ENCODE measurements at places on chromosomes 13 and 19.

DNA sequence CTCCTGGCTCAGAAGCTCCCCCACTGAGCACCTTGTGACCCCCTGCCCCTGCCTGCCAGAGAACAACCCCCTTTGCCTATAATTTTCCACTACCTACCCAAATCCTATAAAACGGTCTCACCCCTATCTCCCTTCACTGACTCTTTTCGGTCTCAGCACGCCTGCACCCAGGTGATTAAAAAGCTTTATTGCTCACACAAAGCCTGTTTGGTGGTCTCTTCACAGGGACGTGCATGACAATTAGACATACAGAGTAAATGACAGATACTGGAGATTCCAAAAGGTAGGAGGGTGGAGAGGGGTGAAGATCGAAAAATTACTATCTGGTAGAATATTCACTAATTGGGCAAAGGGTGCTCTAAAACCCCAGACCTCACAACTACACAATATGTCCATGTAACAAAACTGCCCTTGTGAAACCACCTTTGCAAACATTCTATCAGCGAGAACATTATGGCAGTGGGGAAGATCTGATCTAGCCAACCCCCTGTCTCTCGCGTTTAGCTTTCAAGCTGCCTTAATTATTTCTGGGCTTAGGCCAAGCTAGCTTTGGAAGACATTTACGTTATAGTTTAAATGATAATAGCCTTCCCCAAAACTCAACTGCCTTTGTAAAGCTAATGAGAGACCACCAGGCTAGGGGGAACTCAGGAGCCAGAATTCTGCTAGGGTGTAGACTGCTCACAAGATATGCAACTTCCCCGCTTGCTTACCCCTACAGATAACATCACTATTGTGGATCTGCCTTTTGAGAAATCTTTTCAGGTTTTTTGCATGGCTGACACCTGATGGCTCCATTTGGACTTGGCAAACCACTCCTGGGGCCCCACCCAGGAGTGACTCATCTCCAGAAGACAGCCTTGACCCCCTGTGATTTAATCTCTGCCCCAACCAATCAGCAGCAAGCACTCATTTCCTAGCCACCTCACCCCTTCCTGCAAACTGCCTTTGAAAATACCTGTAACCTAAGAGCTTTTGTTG, 1534.0 kb upstream of the SPRY2 start:
- no peak for DNase-seq

DNA sequence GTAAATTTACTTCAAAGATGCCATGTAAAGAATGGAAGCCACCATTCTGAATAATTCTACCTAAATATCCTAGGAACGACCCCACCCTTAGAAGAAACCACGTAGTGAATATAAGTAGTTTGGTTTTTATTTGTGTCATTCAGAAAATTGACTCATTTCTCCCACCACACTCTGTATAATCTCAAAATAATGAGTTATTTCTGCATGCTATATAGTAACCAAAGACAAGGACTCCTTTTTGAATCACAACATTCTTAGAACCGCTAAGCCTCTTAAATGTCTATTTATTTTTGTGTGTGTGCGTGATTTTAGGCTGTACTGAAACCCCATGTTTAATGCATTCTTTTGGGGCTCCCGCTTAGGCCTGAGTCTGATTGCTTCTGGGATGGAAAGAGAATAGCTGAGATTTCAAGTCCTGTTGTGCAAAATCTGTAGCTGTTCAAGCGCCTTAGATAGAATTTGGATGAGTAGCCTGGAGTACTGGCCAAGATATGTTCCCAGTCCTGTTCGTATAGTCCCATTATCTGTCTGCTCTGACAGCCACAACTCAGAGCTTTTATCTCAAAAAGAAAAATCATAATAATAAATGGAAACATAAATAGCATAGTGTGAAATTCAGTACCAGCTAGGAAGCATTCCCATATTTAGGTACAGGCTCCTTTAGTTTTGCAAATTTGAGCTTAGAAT, 532.4 kb upstream of the NBEA start:
- no peak for DNase-seq

DNA sequence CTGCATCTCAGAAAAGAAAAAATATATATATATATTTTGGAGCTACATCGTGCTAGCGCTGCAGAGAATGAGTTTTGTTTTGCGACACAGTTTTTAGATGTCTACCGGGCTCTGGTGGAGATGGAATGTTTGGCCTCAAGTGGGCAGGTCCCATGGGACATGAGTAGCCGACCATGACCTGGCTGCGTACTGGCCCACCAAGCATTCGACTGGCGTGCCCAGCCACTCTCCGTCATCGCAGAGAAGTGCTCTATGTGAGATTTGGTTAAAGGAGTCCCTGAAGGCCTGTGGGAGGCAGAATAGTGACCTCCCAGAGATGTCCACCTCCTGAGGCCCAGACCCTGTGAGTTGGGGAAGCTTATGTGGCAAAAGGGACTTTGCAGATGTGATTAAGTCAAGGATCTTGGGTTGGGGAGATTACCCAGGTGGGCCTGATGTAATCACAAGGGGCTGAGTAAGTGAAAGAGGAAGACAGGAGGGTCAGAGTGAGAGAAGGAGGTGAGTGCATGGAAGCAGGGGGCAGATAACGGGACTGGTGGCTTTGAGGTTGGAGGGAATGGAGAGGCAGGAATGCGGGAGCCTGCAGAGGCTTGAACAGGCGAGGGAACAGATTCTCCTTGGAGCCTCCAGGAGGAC, 821 bp upstream of the LILRB4 start:
- DNase-seq = no peak

DNA sequence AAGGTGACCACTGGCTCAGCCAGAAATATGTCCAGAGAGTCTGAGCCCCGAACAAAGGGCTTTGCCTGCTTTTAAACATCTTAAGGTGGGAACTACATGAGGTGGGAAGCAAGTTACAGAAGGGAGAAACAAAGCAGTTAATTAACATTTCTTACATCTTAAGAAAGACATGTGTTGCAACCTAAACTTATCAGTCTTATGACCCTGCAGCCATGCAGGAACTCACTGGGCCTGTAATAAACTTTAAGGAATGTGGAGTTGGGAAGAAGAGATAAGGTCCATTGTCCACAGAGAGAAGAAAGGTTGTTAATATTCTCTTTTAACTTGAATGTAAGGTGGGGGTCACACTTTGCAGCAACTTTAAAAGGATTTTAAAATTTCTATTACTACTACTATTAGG, 46.8 kb upstream of the CYP2A7 start:
- no peak for DNase-seq

GRCh38 chr13:27595055-27595811, 25.1 kb downstream of the LNX2 start:
- DNase-seq = no peak

GRCh38 chr19:36847968-36848367, 2.7 kb upstream of the ZNF345 start:
- DNase-seq = no peak

DNA sequence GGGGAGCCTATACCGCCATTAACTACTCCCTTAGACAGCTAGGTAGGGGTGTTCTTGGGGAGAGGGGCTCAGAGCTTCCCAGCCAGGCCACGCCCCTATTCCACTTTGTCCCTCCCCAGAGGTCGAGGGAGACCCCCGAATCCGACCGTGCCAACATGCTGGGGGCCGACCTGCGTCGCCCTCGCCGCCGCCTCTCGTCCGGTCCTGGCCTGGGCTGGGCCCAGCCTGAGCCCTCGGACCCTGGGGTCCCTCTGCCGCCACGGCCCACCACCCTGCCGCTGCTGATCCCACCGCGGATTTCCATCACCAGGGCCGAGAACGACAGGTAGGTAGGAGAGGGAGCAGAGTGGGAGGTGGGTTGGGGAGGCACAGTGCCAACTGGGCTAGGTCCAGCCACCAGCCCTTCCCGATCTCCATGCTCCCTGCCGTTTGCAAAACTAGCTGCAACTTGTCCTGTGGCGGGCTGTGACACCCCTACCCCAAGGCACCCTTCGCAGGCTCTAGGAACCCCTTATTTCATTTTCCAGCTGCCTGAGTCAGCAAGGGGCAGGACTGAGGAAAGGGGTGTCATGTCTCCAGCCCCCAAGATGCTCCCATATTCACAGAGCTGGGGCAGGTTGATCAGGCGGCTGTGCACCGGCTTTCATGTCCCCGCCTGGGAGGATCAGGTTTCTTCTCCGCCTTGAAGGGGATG, 2.6 kb upstream of the PDE4A start:
- no peak for DNase-seq

DNA sequence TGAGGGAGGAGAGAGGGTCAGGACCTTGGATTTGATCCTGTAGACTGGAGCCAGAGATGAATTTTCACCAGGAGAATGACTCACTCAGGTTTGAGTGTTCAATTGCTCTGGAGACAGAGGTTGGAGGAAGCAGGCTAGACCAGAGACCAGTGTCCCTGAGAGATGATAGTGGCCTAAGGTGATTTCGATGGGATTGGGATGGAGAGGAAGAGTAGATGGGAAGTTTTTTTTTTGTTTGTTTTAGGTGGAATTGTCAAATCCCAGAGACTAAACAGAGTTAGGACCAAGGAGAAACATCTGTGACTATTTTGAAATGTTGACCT, 2.3 kb downstream of the CEBPG start:
- no peak for DNase-seq

DNA sequence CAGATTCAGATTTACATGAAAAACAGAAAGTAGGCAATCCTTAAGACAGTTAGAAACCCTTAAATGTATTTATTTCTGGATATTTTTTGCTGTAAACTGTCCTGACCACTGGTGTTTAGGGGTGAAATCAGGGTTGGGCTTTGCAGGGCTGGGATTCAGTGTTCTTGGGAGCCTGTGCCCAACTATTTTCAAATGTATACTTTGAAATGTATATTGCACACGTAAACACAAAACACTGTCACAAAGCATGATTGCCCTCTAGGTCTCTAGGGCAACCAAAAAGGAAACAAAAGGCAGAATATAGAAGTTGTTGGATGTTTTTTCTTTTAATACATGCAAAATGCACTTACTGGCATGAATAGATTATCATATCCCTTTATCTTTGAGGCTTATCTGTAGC, 1185.4 kb downstream of the DIAPH3 start:
- no peak for DNase-seq

- no peak for DNase-seq
Observed at GRCh38 chr13:33548069-33548468, 262.5 kb upstream of the STARD13 start.
